Right cardiac atrium (tissue), 5 donors: ENCODE measurements at places on chromosomes 3 and 15.

- no peak for DNase-seq
Measured at GRCh38 chr15:55992769-55993110, 672 bp downstream of the NEDD4 start.

DNA sequence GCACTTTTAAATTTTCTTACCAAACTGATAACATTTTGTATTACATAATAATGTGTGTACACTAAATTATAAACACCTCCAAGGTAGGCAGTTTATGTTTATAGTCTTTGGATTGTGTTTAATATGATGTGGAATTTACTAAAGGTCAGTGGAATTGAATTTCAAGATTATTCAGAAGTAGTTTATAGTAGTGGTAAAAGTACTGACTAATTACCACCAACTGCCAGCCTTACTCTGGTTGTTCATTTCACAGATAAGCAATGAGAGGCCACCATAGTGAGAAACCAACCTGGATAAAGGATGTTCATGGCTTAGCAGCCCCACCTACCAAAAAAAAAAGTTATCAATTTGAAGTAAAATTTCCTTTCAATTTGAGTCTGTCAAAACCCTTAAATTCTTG lies 54.0 kb upstream of the EIF5A2 start:
- no peak for DNase-seq

GRCh38 chr3:14434126-14434497 lies 31.7 kb downstream of the SLC6A6 start:
- no peak for DNase-seq

GRCh38 chr3:134008630-134009156 lies 21.0 kb downstream of the SLCO2A1 start:
- no peak for DNase-seq

GRCh38 chr15:27050163-27050562 lies 79.2 kb downstream of the GABRG3 start:
- DNase-seq, result no peak

DNA sequence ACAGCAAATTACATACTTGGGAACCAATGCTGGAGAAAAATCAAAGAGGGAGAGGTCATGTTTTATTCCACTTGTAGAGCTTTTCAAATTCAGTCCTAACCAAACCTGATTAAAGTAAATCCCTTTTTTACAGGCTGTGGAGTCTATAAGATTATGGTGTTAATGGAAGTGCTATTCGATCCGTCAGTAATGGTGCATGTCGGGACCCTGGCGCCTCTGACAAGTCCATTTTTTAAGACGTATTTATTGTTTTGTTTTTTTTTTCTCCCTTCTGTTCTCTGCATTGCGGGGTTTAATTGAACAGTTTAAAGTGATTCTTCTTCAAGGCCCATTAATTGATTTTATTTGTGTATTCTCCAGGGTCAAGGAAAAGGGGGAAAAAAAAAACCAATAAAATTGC lies 725.9 kb downstream of the TUSC7 start:
- DNase-seq, result no peak

GRCh38 chr3:1087066-1087560 lies 5.7 kb upstream of the CNTN6 start:
- DNase-seq, result peak; percentile 63

DNA sequence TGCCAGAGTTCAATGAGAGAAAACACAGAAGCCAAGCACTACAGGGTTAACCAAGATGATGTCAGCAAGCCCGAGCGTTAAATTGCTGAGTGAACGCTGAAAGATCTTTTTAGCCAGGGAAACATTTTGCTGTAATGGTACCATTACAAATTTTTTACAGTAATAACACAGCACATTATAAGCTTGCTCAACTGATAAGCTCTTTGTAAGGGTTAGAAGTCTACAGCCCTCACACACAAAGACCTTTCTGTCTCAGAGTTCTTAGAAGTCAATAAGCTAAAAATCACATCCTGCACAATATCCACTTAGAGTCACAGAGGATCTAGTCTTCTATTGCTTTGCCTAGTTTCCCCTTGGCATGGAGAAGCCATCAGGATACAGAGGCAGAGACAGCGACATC lies 29.9 kb downstream of the CHSY1 start:
- DNase-seq, result no peak

DNA sequence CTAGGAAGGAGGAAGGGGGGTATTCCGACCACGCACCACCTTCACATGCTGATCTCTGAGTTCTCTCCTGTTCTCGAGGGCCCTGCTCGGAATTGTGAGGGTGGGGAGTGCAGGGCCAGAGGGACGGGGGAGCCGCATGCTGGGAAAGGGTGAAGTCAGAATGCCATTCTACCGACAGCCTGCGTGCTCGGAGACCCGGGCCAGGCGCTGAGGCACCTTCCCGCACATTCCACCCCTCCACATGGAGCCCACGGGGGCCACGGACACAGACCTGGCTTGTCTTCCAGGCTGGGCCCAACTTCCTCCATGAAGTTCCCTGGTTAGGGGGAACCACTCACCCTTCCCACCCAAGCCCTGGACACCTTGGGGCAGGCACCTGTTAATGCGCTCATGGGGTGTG lies 28.7 kb upstream of the PIGZ start:
- DNase-seq, result no peak

DNA sequence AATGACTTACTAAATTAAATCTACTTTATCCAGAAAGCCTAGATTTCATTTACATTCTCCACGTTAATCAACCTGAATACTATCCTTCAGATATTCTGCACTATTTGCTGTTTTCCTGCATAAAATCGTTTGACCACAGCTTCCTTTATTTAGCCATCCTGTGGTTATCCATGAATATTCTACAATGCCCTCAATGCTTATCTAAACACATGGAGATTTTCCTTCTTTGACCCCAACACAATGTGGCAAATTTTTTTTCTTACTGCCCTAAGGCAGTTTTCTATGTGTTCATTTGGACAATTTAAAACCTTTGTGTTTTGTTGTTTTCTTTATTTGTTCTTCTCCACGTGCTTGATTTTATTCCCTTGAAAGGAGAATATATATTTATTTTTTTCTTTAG lies 495.5 kb upstream of the ROBO1 start:
- no peak for DNase-seq

DNA sequence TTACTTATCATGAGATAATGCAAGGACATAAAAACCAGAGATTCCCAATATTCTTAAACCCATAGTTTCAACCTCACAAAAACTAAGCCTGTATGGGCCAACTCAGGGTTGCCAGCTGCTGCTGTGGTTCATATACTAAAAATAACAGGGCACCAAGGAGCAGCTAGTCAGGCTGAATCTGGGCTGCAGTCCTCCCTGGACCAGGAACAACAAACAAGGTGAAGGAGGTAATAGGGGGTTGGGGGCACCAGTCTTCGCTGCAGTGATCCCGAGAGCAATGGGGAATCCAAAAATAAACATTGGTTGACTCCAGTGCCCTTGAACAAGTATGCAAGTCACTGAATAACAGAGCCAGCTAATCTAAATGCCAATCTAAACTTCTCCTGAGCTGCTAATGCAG lies 108.9 kb downstream of the MECOM start:
- DNase-seq, result no peak

DNA sequence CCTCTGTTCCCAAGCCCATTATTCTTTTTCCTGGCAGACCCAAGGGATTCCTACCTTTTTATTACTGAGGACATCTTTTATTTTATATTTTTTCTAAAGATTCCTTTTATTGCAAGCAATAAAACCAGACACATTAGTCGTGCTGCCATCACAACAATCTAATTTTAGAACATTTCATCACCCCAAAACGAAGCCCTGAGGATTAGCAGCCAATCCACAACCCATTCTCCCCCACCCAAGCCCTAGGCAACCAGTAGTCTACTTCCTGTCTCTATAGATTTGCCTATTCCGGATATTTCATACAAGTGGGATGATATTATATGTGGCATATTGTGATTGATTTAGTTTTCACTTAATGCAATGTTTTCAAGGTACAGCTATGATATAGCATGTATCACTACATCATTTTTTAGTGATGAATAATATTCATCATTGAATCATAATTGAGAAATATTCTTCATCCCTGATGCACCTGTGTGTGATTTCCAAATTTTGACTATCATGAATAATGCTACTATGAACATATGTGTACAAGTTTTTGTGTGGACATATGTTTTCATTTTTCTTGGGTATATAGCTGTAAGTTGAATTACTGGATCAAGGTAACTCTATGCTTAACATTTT lies 65.7 kb downstream of the IL1RAP start:
- no peak for DNase-seq

DNA sequence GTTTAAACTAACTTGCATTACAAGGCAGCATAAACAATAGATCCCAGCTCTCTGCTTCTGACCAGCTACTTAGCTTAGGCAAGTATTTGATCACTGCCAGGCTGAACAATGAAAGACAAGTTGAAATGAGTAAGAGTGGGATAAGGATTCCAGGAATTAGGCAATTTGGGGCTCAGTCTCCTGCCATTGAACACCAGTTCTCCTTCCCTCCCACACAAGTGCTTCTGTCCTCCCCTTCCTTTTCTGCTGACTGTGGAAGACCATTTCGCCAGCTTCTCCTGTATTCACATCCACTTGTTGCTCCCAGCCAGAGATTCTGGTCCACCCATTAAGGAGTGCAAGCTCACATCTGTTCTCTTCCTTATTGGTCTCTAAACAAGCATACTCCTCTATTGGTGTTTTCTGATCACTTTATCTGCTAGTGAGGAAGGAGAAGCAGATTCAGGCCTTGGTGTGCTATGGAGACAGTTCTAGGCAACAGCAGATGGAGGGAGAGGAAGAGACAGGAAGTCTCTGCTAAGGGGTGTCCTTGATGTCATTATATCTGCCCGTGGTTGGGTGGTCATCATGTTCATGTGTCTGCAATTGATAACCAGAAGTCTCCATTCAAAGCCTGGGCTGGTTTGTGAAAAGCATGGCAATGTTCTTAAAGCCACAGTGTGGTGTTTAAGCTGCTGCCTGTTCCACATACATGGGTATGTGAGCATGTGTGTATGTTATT lies 121.5 kb downstream of the PLCL2 start:
- DNase-seq, result no peak

GRCh38 chr3:64863226-64864212 lies 175.7 kb upstream of the ADAMTS9 start:
- DNase-seq, result no peak

GRCh38 chr3:10206166-10206511 lies 41.4 kb downstream of the IRAK2 start:
- DNase-seq, result no peak

GRCh38 chr15:63088533-63089245 lies 33.0 kb upstream of the LACTB start:
- no peak for DNase-seq

DNA sequence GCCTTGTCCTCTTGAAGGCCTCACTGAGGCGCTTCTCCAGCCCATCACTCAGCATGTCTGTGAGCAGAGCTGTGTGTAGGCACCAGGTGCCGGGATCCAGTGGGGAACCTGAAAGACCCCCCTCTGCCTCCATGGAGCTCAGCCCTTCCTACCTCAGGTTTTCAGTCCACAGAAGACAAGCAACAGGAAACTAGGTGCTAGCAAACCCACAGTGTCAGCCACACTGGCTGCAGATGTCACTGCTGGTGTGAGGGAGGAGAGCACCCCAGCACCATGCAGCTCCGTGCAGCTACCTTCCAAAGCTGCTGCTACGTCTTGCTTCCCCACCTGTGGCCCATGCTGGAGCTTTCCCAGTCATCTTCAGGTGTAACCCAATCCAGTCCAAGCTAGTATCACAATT lies 17.9 kb downstream of the PSTPIP1 start:
- peak; percentile 25 for DNase-seq

- DNase-seq, result no peak
Measured at GRCh38 chr15:64947211-64947610, 35.5 kb downstream of the ANKDD1A start.

DNA sequence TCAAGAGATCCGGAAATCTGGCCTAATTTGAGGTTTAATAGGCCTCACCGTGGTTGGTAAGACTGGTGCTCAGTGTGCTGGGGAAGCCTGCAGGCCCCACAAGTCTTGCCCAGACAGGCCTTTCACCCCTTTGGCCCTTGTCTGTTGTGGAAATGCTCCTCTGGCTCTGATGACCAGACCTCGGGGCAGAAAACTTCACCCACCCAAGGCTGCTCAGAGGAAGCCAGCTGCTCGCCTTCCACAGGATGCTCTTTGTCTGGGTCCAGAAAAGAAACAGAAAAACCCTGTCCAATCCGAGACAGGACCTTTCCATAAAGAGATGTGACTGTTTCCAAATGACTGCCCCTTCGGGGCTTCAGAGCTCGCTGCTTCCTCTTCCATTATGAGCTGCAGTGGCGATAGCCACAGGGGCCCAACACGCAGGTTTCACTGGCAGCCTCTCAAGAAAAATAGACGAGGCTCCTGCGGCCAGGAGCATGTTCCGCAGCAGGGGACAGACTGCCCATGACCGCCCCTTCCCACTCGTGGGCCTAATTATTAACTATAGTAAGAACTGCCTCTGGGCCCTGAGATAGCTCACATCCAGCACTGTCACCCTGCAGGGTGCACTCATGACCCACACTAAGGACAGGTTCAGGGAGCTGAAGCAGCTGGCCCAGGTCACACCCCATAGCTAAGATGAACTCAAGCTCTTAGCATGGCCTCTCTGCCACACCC lies 6.8 kb upstream of the SNX22 start:
- DNase-seq, result no peak

GRCh38 chr3:134928819-134929218 lies 133.8 kb downstream of the EPHB1 start:
- no peak for DNase-seq

GRCh38 chr3:46844881-46845312 lies 18.3 kb downstream of the MYL3 start:
- DNase-seq, result peak; percentile 55

GRCh38 chr15:45904019-45904418 lies 269.2 kb downstream of the SQOR start:
- no peak for DNase-seq

DNA sequence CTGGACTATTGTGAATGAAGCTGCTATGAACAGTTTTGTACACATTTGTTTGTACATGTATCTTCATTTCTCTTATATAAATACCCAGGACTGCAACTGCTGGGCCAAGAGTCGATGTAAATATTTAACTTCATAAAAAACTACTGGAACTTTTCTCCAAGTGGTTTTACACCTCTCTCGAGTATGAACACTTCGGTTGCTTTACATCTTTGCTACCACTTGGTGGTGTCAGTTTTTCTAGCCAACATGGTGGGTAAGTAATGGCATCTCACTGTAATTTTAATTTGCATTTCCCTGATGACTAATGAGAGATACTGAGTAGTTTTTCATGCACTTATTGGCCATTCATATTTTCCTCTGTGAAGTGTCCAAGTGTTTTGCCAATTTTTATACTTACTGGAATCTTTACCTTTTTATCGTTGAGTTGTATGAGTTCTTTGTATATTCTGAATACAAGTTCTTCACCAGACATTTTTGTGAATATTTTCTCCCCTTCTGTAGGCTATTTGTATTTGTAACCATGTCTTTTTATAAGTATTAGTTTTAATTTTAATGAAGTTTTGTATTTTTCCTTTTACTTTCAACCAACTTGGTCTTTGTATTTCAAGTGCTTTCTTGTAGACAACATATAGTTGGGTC lies 44.4 kb downstream of the PCOLCE2 start:
- no peak for DNase-seq

- DNase-seq, result no peak
Measured at GRCh38 chr15:26804063-26804804, 31.4 kb upstream of the GABRB3 start.

DNA sequence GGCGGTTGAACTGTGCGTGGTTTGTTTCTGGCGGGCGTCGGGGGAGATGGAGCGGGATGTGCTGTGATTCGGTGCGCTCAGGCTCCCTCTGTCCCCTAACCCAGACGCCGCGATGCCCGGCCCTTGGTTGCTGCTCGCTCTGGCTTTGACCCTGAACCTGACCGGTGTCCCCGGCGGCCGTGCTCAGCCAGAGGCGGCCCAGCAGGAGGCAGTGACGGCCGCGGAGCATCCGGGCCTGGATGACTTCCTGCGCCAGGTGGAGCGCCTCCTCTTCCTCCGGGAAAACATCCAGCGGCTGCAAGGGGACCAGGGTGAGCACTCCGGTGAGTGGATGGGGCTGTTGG lies 1.2 kb downstream of the TRH start:
- no peak for DNase-seq

GRCh38 chr15:98651036-98651481 lies 2.7 kb downstream of the IGF1R start:
- no peak for DNase-seq
